ENCODE measurements at places on chromosomes 4 and X.

GRCh38 chr4:177803151-177803550 lies 360.9 kb upstream of the AGA start:
- no peak for DNase-seq

DNA sequence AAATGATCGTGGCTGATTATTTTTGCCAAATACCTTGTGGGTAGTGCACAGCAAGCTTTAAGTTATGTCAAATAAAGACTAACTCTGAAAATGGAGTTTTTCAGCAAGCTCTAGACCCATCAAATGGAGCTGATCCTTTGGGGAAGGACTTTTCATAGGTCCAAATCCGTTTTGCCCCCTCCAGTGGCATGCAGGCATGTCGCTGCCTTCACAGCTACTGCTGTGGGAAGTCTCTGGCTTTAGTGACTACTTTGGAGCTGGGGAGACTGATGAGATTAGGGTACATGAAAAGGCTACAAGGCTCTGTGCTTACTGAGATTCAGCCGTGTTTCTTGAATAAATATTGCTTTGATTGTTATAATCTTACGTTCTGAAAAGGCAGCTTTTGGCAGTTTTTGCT lies 106.6 kb upstream of the HS3ST1 start:
- DNase-seq, result no peak

DNA sequence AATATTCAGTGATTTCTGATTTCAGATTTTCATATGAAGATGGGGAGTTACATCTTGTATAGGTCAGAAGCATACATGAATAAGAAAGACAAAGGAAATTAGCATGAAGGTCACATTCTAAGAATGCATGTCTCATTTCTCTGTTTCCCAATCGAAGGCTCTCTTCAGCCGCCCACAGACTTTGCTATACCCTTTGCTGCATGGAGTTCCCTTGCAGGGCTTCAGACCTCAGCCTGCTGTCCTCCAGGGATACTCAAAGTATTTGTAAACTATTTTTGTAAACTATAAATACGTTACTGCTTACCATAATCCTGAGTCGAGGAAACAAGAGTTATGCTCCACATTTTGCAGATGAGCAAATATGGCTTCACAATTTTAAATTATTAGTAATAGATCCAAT lies 738.4 kb downstream of the PCDH18 start:
- DNase-seq, result no peak

DNA sequence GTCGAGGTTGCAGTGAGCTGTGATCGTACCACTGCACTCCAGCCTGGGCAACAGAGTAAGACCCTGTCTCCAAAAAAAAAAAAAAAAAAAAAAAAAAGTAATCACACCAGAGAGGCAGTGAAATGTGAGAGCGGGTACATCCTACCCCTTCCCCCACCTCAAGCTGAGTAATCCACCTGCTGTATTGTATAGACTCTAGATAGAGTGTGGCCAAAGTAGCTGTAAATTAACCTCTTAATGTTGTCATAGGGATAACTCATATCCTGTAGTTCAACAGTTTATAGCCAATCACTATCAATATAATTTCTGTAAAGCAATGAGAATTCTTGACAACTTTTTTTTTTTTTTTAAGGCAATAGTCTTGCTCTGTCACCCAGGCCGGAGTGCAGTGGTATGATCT lies 30.8 kb downstream of the TNIP2 start:
- DNase-seq, result no peak

- DNase-seq, result no peak
Measured at GRCh38 chr4:186823989-186824388, 100.3 kb upstream of the FAT1 start.

DNA sequence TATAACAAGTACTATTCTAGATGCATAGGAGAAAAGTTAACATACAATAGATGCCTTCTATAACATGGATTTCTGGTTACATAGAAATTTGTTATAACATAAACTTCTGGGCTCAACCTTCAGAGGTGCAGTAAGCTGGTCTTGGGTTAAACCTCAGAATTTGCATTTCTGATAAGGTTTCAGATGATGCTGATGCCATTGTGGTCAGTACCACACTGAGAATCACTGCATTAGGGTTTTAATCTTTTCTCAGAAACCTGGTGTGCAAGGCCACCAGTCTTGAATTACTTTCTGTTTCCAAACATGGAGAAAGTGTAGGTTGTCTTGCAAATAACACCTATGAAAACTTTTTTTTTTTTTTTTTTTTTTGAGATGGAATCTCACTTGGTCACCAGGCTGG lies 146.2 kb downstream of the SPOCK3 start:
- no peak for DNase-seq

- DNase-seq, result no peak
Measured at GRCh38 chr4:89486042-89486441, 178.4 kb upstream of the GPRIN3 start.

GRCh38 chr4:169245061-169245460 lies 25.7 kb downstream of the SH3RF1 start:
- no peak for DNase-seq

DNA sequence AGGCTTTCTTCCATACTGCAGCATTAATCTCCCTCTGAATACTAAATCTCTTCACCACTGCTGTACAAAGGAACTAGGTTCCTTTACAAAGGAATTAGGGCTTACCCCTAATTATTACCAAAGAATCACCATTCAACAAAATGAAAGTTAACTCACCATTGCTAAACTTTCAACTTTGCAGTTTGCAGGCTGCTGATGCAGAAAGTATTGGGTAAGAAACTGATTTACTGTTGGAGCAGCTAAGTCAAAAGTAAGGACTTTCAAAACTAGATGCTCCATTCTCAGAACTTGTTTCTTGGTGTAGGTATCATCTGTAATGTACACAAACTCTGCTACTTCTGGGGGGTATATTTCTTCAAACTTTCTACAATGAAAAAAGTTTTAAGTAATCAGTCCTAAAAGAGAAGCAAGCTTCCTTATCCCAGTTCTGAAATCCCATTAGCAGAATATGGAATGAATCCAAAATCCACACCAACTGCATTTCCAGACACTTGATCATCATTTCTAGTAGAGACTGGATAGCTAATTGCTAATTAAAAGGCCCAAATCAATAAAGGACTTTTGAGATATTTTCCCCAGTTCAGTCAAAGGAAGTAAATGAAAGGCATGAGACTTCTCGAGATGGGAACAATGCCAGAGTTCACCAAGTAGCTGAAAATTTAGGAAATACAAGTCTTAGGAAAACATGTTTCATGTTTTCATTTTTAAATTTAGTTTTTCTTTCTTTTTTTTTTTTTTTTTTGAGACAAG lies 4.3 kb downstream of the CCNA2 start:
- DNase-seq, result no peak

DNA sequence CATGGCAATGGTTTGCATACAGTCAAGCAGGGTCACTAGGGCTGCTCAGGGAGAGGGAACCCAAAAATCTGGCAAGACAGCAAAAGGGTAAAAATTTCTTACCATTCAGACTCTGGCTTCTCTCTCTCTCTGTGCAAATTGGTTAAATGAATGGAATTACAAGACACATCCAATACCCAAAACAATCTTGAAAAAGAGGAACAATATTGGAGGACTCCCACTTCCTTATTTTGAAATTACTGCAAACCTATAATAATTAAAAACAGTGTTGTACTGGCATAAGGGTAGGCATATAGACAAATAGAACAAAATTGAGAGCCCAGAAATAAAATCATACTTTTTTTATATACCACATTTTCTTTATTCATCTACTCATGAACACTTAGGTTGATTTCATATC lies 24.1 kb downstream of the ETDA start:
- DNase-seq, result no peak

DNA sequence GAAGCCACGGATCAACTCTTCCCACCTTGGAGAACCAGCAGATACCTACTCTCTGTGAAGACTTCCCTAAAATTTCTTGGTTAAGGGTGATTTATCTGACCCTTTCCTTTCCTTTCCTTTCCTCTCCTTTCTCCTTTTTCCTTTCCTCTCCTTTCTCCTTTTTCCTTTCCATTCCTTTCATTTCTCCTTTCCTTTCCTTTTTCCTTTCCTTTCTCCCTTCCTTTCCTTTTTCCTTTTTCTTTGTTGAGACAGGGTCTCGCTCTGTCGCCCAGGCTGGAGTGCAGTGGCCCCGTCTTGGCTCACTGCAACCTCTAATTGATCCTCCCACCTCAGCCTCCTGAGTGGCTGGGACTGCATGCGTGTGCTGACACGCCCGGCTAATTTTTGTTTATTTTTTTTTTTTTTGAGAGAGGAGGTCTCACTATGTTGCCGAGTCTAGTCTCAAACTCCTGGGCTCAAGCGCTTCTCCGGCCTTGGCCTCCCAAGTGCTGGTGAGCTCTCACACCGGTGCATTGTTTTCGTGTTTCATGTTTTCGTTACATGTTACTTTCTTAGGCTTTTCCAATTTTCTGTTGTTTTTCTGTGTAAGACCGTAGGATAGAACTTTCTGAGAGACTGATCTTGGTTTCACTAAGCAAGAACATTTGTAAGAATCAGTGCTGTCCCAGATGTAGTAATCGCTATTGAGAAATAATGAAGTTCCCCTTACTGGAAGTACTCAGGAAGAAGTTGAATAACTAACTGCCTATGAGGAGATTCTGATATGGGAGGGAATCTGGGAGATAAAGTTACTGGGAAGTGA lies 2.0 kb downstream of the TMEM165 start:
- DNase-seq, result no peak

DNA sequence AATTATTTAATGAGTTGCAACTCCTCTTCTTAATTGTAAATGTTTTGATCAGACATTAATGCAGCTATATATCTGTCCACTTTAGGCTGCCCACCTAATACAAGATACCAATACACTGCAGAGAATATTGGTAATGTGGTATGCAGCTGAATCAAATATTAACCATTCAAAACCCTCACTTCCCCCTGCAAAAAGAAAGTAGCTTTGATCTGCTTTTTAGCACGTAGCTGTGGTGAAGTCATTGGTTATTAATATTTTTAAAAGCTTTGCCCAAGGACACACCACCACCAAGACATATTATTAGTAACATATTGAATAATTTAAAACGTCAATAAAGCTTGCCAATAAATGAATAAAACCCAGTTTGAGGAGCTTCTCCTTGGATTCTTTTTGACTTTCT lies 28.6 kb upstream of the CYP2U1 start:
- DNase-seq, result no peak

DNA sequence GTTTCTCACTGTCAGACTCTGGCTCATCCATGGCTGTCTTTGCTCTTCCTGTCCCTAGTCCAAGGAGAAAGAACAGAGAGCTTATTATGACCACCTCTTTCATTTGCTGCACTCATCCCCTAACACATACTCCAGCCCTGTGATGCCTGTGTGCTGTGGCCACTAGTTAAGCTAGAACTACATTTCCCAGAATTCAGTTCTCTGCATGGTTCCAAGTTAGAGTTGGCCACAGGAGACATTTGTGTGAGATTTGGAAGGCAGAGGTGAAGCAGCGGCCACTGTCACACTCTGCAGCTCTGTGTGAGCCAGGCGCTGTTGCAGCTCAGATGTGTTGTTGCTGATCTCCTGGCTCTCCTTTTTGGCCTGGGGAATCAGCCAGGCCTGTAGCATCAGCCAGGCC lies 188.2 kb upstream of the ATP6AP2 start:
- DNase-seq, result no peak

GRCh38 chr4:109592367-109592766 lies 32.3 kb downstream of the MCUB start:
- DNase-seq, result no peak

GRCh38 chr4:47747211-47747610 lies 90.7 kb downstream of the CORIN start:
- no peak for DNase-seq

- no peak for DNase-seq
Measured at GRCh38 chr4:7902101-7902553, 37.5 kb downstream of the AFAP1 start.

GRCh38 chr4:141417387-141417786 lies 196.7 kb downstream of the ZNF330 start:
- no peak for DNase-seq

DNA sequence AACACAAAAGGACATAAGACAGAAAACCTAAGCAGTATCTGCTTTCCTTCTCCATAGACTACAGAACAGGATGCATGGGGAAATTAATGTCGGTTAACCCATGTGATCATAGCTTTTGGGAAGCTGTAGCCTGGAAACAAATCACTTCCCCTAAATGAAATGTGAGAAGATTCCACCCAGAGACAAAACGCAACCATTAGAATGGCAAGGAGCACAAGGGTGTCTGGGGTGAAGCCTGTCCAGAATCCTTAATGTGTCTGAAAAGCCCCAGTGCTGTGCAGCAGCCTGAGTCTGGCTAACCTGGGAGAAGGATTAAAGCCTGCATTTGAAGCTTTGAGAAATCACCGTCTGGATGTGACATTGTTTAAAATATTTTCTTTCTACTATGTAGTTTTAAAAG lies 213.3 kb downstream of the ANKRD50 start:
- no peak for DNase-seq

GRCh38 chr4:143404555-143404954 lies 67.9 kb downstream of the GAB1 start:
- no peak for DNase-seq

DNA sequence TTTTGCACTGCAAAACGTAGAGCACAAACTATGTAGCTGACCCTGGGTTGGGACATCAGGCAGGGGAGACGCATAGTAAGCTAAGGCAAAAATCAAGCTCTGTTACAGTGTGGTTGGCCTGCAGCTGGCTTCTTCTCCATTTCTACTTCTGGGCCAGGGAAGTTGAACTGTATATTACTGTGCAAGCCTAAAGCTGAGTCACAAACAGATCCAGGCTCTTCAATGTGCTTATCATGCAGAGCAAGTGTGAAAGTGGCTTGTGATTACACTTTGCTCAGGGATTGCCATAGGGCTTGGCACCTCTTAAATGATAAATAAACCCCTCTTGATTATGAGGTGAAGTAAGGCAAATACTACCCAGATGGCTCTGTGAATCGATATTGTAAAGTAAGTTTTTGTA lies 40.5 kb downstream of the CLDN34 start:
- DNase-seq, result no peak

GRCh38 chr4:87517621-87518020 lies 11.6 kb downstream of the SPARCL1 start:
- no peak for DNase-seq

- DNase-seq, result peak; percentile 39
Measured at GRCh38 chrX:134807039-134807729, 148.9 kb upstream of the PLAC1 start.

DNA sequence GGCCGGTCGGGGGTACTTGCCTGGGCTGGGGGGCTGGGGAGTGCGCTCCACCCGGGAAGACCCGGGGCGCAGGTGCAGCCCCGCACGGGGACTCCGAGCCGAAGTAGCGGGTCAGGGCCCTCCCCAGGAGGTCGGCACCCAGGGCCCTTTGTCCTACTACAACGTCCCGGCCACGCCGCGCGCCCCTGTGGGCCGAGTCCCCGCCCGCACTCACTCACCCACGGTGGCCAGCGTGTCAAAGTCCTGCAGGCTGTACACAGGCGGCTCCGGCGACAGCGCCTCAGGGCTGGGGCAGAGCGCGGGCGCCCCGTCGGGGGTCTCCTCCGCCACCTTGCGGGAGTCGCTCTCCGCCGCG lies 602 bp downstream of the PRKX start:
- DNase-seq, result no peak

DNA sequence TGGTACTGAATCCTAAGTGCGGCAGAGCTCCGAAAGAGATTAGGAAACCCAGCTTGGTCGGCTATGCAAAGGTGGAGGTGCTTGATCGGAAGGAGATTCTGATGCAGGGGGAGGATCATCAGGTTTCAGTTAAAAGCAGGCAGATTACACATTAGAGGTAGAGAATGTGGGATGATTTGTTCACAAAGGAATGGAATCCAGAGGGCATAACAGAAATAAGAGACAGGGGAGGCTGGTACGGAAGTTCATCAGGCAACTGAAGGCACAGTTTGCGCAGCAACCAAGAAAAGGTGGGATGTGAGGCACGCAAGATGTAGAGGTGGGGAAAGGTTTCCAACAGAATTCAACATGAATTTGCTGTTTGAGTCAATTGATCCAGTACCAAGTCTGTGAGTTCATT lies 424 bp upstream of the ZNF330 start:
- DNase-seq, result no peak

- no peak for DNase-seq
Measured at GRCh38 chr4:159071969-159072765, 30.7 kb upstream of the RAPGEF2 start.
